ENCODE measurements at places on chromosomes 16 and 17. TPM values are rescaled to one million over a fixed set of nuclear protein-coding genes. Genes with fewer than 3 reads are reported as not detected.

- no peak for DNase-seq
These were observed 152.0 kb downstream of the HS3ST3B1 start for GRCh38 chr17:14452856-14453255.

Gene KRTAP2-1
- total RNA-seq, result not detected

Gene WDR59
- 68.1 TPM for total RNA-seq

Gene JPH3
- total RNA-seq, result 0.07 TPM

GRCh38 chr17:39929646-39930407 is 2.3 kb downstream of the LRRC3C start:
- DNase-seq, result no peak

GRCh38 chr17:74012465-74012864 is 191.0 kb upstream of the RPL38 start:
- DNase-seq, result peak; percentile 55

DNA sequence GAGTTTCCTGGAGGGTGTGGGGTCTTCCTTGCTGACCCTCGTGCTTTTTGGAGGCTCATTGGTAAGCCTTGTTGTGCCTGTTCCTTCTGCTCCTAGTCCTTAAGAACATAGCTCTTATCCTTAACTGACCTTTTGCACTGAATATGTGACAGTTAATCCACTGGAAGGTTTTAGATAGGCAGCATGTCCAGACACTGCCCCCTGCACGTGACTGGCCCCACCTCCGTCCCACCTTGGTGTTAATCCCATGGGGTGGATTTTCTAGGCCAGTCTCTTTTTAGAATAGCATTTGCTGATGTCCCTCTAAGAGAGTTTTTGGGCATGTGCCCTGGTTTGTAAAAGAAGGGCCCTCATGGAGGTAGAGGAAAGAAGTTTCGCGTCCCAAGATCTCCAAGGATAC is 58.3 kb downstream of the RBFOX1 start:
- no peak for DNase-seq

GRCh38 chr16:11160676-11161115 is 95.3 kb downstream of the SOCS1 start:
- peak; percentile 63 for DNase-seq

Gene CD79B
- total RNA-seq, result 31.6 TPM

- no peak for DNase-seq
These were observed 26.5 kb downstream of the GJD3 start for GRCh38 chr17:40338058-40338457.

Gene MYH1
- not detected for total RNA-seq

Gene OR4D1
- 0.22 TPM for total RNA-seq

- no peak for DNase-seq
These were observed 43.8 kb downstream of the TTLL6 start for GRCh38 chr17:48773245-48773644.

DNA sequence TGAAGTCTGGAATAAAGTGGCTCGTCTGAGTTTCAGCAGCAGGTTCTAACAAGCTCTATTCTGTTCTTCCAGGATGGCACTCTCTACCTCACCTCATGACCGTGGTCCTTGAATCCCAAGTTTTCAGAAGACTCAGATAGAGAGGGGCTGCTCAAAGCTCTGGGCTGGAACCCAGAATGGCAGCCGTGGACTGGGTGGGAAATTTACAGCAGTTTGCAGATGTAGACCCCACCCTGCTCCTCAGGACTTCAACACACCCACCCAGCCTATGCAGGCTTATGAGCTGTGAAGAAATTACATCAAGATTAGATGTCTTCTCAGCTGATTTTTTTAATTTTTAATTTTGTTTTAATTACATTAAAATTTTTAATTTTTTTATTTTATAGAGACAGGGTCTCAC is 59.4 kb downstream of the METRNL start:
- no peak for DNase-seq

DNA sequence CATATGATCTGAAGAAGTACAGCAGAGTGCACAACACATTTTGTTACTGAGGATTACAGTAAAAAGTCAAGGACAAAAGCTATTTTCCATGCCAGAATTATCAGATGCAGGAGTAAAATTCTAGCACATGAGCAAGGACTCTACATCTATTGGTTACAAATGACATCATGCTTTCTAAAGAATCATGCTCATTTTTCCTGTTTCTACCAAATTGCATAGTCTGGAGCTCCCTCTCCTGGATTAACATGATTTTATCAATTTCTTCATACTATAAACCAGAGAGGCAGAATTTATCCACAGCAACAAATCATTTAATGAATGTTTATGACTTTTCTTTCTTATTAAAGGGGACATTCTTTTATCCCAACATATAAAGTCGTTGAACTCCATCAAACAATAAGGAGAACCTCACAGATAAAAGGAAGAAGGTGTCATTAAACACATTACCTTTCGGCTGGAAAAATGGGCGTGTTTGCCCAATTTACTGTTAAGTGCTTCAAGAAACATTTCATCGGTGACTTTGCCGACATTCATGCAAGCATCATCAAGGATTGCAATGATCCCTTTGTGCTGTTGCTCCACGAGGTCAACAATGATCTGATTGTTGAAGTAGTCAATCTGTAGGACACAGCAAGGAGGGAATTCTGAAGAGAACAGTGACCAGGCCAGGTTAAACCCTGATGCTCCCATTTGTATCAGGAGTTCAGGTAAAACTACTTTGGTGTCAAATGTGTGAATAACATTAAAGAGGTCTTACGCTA is 121.7 kb downstream of the MYO1D start:
- no peak for DNase-seq

GRCh38 chr17:65572581-65573281 is 11.3 kb upstream of the AXIN2 start:
- DNase-seq, result no peak

DNA sequence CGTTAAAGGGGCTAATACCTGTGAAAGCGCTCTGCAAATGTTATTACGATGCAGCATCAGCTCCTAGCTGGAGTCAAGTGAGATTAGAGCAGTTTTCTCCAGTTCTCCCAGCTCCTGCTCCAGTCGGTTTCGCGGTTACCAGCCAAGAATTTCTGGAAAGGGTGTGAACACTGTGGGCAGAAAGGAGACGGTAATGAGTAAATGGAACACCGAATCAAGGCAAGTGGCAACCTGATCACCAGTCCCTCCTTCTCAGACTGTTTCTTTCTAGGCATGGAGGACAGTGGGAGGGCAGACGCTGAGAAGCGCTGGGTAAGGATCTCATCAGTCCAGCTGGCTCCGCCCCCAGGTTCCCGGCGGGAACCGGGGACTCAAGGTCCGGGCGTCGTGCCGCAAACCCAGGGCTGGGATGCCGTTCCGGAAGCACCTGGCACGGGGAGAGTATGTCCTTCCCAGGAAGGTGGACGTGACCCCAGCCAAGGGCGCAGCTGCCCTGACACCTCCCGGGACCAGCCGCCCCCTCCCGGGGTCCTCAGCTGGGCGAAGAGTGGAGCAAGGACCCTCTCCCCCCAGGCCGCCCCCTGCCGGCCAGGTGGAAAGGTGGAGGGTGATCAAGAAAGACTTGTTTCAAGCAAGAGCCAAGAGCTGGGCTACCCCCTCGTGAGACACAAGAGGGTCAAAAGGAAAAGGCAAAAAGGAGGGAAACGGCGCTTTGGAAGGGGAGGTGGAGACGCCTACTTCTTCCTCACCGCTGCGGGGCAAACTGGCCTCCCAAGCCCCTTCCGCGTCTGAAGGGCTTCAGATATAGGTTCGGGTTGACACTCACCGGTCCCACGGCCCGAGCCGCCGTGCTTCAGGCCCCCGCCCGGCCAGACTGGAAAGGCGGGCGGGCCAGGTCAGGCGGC is 481 bp downstream of the MYO19 start:
- peak; percentile 53 for DNase-seq

- no peak for DNase-seq
These were observed 4.0 kb downstream of the PYY start for GRCh38 chr17:43949781-43950180.

DNA sequence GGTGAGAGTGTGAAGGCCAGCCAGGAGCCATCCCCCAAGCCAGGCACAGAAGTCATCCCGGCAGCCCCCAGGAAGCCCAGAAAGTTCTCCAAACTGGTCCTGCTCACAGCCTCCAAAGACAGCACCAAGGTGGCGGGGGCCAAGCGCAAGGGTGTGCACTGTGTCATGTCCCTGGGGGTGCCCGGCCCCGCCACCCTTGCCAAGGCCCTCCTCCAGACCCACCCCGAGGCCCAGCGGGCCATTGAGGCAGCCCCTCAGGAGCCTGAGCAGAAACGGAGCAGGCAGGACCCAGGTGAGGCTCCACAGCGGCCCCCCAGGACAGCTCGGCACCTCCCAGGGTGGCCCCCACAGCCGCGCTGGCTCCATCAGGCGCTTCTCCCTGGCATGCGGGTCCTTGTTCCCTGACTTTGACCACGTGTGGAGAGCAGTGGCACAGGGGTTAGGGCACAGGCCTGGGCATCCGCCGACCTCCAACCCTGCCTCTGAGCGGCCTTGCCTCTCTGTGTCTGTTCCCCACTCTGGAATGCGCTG is 13.5 kb downstream of the FLYWCH2 start:
- no peak for DNase-seq

DNA sequence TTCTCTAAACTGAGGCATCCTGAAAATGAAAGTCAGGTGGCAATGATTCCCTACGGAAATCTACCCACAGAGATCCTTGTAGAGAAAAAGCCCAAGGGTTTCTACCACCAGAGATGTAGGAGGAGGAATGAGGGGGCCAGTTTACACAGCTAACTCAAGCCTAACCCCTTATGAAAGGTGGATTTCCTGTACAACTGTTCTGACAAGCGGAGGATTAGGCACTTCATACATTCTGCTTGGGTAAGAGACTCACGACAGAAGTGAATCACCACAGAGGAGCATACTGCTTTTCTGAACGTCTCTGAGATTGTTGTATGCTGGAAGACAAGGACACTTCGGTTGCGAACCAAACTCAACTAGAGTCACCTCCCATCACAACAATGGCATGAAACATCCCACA is 72.7 kb downstream of the SMG6 start:
- DNase-seq, result no peak

GRCh38 chr17:80872501-80873306 is 118.9 kb upstream of the CHMP6 start:
- no peak for DNase-seq

- no peak for DNase-seq
These were observed 4.1 kb upstream of the ZNF19 start for GRCh38 chr16:71493213-71493612.

DNA sequence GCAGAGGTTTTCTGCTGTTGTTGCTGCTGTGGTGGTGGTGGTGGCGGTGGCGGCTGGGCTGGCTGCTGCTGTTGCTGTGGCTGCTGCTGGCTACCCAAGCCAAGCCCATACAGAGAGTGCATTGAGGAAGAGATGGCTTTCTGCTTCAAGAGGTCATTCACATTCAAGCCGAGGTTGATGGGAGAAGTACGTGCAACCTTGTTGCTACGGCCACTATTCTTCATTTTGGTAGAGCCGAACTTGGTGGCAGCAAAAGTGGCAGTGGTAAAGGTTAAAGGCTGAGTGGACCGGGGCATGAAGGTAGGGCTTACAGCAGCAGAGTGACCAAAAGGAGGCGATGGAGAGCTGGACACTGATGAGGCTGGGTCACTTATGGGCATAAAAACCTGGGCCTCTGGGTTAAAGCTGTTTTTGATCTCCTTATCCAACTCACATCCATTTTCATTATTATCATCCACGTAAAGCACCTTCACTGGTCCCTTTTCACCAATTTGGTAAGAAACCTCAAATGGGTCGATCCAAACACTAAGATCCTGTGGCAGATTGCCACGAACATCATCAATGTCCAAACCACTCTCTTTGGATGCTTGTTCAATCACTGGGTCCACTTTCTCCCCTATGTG is 2.8 kb downstream of the TOB1 start:
- peak; percentile 71 for DNase-seq

Gene IRX6
- not detected for total RNA-seq

GRCh38 chr17:18344021-18344420 is 19.3 kb downstream of the SHMT1 start:
- no peak for DNase-seq

Gene FOXL1
- not detected for total RNA-seq

Gene CCL17
- total RNA-seq, result 2.9 TPM

Measured in activated CD8-positive, alpha-beta T cell treated with anti-CD3 and anti-CD28 coated beads for 36 hours (primary cell).